ENCODE measurements at places on chromosomes 4 and X.

DNA sequence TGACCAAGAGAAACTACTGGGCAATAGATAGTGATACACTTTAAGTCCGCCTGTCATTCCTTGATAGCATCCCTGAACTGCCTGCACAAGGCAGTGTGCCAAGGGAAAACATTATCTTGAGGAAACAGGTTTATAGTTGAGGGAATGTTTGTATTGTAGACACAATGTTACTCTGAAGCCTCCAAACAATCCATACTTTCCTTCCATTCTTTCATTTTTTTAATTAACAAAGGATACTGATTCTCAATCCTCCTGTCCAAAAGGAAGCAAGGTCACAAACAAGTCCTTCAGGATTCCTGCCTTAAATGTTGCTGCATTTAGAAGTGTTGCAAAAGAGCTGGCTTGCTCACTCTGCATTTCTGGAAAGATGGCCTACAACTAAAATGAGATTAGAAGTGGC, 61.7 kb upstream of the PRSS48 start:
- no peak for DNase-seq

DNA sequence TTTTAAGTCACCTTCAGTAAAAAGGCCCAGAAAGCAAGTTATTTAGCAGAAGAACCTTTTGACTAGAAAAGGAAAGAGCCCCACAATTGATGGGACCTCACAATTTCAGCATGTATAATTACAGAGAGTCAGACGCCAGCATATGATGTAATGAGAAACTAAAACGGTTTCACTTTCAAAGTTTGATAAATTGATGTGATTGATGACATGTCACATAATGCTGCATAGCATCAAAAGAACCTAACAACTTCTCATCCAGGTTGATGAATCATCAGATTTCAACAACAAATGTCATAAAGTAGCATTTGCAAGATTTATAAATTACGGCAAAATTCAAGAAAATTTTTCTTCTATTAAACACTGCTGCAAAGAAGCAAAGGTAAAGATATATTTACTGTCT, 3.9 kb upstream of the GAR1 start:
- DNase-seq: no peak

GRCh38 chr4:141339966-141340365, 119.3 kb downstream of the ZNF330 start:
- DNase-seq: no peak

GRCh38 chrX:96619588-96619987, 65.1 kb upstream of the DIAPH2 start:
- no peak for DNase-seq

- DNase-seq: no peak
Observed at GRCh38 chr4:93578942-93579341, 249.6 kb upstream of the ATOH1 start.

DNA sequence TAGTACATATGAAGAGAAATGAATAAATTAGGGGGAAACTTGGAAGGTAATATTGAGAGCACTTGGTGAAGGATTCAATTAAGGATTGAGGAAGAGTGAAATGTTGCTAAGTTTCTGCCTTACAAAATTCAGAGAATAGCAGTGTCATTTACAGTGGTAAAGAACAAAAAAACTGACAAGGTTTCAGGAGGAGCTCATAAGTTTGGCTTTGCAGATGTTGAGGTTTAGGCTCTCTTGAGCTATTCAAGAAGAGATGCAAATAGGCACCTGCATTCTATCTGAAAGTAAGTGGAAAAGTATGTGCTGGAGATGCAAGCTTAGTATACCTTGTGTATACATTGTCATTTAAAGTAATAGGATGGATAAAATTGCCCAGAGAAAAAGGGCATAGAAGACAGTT, 22.3 kb upstream of the EMCN start:
- DNase-seq: no peak

- no peak for DNase-seq
Observed at GRCh38 chrX:70444326-70444945, at the start of gene DLG3. DLG3 (plus strand) TSS chrX:70444835; CDS start chrX:70445202, 367 bp downstream.

- DNase-seq: no peak
Observed at GRCh38 chrX:2576793-2577192, 76.0 kb upstream of the DHRSX start.

Measured in left forelimb (tissue), 1 donor.